HCT116 (cell line): ENCODE measurements at places on chromosomes 4 and X. TPM values are rescaled to one million over a fixed set of nuclear protein-coding genes. Genes with fewer than 3 reads are reported as not detected.

DNA sequence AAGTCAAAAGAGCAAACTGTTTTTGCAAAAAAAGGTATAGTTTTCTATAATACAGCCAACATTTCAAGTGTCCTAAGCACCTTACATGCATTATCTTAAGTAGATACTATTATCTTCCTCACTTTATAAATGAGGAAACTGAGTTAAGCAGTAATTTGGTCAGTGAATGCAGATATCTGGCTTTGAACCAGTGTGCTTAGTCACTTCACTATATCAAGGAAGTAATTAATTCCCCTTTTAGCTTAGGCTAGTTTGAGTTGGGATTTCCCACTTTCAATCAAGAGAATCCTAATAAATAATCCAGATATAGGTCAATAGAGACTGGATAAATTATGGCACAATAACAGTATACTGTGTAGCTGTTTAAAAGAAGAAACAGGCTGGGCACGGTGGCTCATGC lies 14.8 kb downstream of the SPINK2 start:
- no peaks in the 10 kb centered on the region for H3K27me3 ChIP-seq
- no peak overlapping the region for H3K4me3 ChIP-seq
- H3K36me3 ChIP-seq, result no peaks in the 10 kb centered on the region

DNA sequence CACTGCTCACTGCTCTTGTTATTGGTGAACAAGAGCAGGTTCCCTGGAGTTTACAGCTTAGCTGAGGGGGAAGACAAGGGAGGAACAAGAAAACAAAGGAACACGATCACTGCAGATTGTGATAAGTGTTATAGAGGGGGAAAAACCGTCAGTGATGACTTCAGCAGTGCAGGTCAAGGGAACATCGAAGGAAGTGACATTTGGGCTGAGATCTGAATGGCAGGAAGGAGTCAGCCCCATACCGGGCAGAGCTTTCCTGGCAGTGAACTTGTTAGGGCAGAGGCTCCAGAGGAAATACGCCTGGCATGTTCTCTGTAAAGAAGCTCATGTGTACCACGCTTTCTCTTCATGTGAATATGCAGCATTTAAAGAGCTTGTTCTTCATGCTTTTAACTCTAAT lies 78.1 kb downstream of the LDB2 start:
- no peak overlapping the region for H3K4me3 ChIP-seq
- no peak overlapping the region for H3K27ac ChIP-seq
- H3K27me3 ChIP-seq, result peaks cover 6% of the 10 kb centered on the region; the same call in 1 of the 2 replicates
- H3K4me1 ChIP-seq, result no peaks in the 10 kb centered on the region
- no peaks in the 10 kb centered on the region for H3K36me3 ChIP-seq

DNA sequence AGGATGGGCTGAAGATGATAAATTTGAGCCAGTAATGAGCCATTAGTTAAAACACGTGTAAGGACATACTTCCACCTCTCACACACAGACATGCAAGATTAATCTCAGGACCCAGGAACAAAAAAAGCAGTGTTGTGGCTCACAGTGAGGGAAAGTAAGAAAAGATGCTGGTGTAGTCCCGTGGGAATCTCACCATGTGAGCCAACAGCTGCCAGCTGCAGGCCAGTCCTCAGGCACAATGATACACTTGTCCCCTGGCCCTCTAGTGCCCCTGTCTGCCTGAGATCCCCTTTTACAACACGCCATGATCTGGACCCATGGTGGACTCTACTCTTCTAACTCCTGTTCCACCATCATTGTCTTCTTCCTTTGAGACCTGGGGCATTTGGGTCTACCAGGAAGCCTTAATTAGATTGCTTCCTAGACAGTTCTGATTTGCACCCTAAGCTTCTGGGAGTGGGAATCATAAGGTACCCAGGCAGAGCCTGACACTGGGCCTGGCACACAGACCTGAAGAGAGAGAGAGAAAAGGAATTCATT lies 194.7 kb downstream of the STIM2 start:
- no peak overlapping the region for H3K27ac ChIP-seq
- DNase-seq, result no peak
- H3K4me1 ChIP-seq, result no peaks in the 10 kb centered on the region
- H3K4me3 ChIP-seq, result no peak overlapping the region
- H3K36me3 ChIP-seq, result no peaks in the 10 kb centered on the region

- no peak overlapping the region for H3K4me3 ChIP-seq
- no peaks in the 10 kb centered on the region for H3K4me1 ChIP-seq
- no peak overlapping the region for H3K27ac ChIP-seq
- H3K36me3 ChIP-seq, result no peaks in the 10 kb centered on the region
- H3K27me3 ChIP-seq, result no peaks in the 10 kb centered on the region
- no peak for DNase-seq
These were observed 19.1 kb downstream of the ATP5ME start for GRCh38 chr4:654871-655463.

DNA sequence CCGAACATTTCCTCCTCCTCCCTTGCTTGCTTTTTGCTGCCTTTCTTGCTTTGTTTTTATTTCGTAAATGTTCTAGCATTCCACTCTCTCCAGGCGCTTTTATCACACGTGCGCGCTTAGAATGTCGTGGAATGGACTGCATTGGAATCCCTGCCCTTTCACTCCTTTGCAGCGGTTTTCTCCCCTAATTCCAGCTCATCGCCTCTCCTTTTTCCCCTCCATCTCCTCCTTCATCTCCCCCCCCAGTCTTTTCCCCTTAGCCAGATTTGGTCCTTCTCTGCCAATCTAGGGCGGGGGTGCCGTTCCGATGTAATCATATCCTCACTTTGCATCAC lies 579 bp downstream of the OGT start:
- no peak for DNase-seq
- peaks cover 21% of the 10 kb centered on the region for H3K4me1 ChIP-seq
- peak overlapping the region; percentile 86 for H3K4me3 ChIP-seq
- peaks cover 6% of the 10 kb centered on the region; the same call in 1 of the 2 replicates for H3K36me3 ChIP-seq

GRCh38 chr4:148216866-148217814 lies 225.1 kb downstream of the NR3C2 start:
- H3K27me3 ChIP-seq, result no peaks in the 10 kb centered on the region
- H3K27ac ChIP-seq, result no peak overlapping the region
- H3K4me1 ChIP-seq, result no peaks in the 10 kb centered on the region
- no peak overlapping the region for H3K4me3 ChIP-seq

DNA sequence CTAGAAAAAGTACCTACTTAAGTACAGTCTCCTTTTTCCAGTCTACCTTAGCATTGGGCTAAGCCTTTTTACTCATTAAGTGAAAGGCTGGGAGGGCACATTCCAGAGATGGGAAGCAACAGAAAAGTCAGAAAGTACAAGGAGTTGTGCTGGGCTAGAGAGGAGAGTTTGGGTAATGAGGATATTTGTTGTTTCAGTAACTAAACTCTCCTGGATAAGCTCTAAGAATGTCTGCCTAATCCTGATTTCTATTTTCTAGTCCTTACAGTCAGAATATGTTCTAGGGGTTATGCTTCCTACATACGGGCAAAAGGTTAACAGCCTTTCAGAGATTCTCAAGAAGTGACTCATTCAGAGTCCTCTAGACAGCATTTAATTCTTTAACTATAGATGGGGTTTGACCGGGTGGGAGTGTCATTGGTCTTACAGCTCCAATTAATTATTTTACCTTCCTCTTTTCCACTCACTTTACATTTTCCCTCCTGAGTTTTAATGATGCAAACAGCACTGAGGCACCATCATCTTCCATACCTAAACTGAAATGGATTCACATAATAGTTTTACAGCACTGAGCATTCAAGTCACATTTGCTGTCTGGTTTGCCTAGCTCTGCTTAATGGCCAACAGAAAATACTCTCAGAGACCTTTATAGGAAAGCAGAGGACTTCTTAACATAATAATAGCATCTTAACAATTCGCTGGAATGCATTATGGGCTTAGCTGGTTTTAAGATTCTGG lies 42.9 kb downstream of the USP26 start:
- no peaks in the 10 kb centered on the region for H3K27me3 ChIP-seq
- H3K27ac ChIP-seq, result no peak overlapping the region
- H3K4me3 ChIP-seq, result no peak overlapping the region
- no peak for DNase-seq
- H3K4me1 ChIP-seq, result peaks cover 3% of the 10 kb centered on the region; the same call in 1 of the 2 replicates

- H3K4me1 ChIP-seq, result no peaks in the 10 kb centered on the region
- H3K27ac ChIP-seq, result no peak overlapping the region
- DNase-seq, result no peak
- no peaks in the 10 kb centered on the region for H3K36me3 ChIP-seq
- no peaks in the 10 kb centered on the region for H3K27me3 ChIP-seq
These were observed 124.8 kb upstream of the CITED1 start for GRCh38 chrX:72430405-72430968.

DNA sequence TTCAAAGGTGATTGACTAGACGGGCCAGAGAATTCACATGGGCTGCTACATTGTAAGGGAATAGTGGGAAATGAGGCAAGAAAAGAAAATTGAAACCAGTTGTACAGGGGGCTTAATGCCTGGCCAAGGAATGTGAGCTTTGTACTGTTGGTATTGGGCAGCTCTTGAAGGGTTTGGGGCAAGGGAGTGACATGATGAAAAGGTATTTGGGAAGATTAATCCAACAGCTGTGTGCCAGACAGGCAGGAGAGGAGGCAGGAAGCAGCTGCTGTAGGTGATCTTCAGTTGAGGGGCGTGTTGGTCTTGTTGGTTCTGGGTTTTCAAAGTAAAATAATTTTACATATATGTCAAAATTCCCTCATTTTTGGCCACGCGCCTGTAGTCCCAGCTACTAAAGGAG lies 384.5 kb upstream of the TENM3 start:
- H3K27me3 ChIP-seq, result 0 out of 2 replicates have a peak, but pooled peaks cover 4% of the 10 kb centered on the region
- H3K4me3 ChIP-seq, result no peak overlapping the region
- H3K36me3 ChIP-seq, result no peaks in the 10 kb centered on the region
- no peak overlapping the region for H3K27ac ChIP-seq
- H3K4me1 ChIP-seq, result no peaks in the 10 kb centered on the region

DNA sequence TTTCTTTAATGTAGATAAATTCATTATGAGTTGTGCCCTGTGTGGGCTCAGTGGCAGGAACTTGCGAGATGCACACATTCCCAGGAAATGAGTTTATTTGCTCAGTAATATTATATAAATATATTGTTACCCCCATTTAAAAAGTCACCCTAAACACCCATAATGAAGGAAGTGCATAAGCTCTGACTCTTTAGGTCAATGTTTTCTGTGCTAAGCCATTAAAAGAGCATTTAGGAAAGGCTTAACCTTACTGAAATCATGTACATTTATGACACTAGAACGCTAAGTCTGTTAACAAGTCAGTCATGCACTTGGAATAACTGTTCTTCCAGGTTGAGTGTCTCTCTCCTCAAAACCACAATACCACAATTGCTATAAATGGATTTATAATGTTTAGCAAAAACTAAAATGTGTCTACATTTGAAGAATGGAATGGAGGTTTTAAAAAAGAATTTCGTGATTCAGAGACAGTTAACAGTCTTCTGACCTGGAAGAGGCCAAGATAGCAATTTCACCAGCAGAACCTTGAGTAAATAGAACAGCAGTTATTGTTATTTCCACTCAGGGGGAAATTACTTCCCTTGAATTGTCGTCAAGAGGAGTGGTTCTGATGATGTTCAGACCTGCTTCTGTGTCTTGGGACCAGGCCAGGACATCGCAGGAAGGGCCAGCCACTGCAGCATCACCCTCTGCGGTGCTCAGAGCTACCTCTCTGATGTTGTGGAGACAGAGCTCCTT lies 91.1 kb upstream of the VEGFC start:
- DNase-seq, result no peak
- H3K36me3 ChIP-seq, result no peaks in the 10 kb centered on the region
- no peak overlapping the region for H3K4me3 ChIP-seq
- H3K27ac ChIP-seq, result no peak overlapping the region

GRCh38 chr4:22932326-22932725 lies 239.6 kb downstream of the GBA3 start:
- H3K27me3 ChIP-seq, result no peaks in the 10 kb centered on the region
- H3K4me3 ChIP-seq, result no peak overlapping the region

The CSN3 gene
- not detected for total RNA-seq

The CLRN2 gene
- total RNA-seq, result not detected

The LANCL3 gene
- total RNA-seq, result 2.4 TPM

The HS6ST2 gene
- total RNA-seq, result 24.6 TPM
